Caki2 (cell line): ENCODE measurements at places on chromosomes 7 and 10.

- peak; percentile 23 for DNase-seq
Measured at GRCh38 chr7:148698007-148698396, 701 bp upstream of the CUL1 start.

DNA sequence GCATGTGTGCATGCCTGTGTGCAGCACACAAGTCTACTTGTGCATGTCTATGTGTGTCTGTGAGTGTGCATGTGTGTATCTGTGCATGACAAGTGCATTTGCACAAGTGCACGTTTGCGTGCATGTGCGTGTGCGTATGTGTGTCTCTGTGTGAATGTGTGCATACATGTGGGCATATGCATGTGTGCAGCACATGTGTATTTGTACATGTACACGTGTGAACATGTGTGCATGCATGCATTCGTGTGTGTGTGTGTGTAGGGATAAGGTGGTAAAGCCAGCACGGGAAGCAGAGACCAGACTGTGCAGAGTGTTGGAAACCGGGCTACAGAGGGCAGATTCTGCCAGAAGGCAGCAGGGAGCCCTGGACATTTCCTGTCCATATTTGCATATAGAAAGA, 35.9 kb upstream of the GNA12 start:
- no peak for DNase-seq

- DNase-seq, result no peak
Measured at GRCh38 chr7:27484451-27484850, 178.2 kb downstream of the HIBADH start.

GRCh38 chr10:132466520-132467463, 69.8 kb downstream of the PWWP2B start:
- no peak for DNase-seq

DNA sequence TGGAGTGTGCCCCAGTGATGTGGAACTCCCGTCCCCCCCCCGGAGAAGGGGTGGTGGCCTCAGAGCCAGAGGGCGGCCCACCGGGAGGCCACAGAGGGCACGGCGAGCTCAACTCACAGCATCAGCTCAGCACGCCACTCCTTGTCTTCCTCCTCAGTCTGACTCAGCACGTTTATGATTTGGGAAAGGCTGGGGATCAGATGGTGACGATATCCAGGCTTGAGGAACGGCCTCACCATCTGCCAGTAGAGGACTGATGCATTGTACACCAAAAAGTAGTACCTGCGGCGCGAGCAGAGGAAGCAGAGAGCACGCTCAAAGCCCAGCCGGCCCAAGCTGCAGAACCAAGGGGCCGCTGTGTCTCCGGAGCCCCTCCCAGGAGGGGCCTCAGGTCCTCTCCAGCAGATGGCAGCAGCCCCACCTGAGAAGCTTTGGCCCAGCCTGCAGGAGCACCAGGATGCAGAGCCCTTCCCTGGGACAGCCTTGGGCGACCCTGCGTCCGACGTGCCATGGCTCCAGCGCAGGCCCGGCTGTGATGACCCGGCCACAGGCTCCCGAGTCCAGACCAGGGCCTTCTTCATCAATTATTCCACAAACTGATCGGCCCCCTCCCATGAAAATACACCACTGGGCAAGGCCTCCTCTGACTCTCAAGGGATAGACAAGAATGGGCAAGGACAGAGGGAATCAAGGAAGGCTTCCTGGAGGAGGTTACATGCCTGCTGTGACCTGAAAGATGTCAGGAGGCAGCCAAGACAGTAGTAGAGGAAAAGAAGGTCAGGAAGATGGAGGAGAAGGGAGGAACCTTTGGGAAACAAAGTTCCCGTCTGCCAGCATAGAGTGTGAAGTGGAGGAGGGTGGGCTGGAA, 3.7 kb downstream of the CFAP46 start:
- DNase-seq, result peak; percentile 7

DNA sequence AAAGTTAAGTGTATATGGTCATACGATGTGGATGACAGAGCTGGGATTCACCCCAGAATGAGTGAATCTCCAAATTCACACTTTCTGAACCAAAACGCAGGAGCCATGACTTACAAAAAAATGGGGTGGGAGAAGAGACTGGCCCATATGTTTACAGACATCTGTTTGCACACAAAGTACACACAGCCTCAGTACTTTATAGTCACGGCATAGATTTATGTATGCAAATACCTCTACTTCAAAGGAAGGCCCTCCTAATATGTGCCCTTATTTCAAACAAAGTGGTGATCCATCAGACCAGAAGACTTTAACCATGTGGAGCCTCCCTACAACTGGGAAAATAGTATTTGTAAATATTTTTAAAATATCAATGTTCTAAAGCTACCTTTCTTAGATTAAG, 22.2 kb upstream of the JMJD1C start:
- DNase-seq, result no peak

DNA sequence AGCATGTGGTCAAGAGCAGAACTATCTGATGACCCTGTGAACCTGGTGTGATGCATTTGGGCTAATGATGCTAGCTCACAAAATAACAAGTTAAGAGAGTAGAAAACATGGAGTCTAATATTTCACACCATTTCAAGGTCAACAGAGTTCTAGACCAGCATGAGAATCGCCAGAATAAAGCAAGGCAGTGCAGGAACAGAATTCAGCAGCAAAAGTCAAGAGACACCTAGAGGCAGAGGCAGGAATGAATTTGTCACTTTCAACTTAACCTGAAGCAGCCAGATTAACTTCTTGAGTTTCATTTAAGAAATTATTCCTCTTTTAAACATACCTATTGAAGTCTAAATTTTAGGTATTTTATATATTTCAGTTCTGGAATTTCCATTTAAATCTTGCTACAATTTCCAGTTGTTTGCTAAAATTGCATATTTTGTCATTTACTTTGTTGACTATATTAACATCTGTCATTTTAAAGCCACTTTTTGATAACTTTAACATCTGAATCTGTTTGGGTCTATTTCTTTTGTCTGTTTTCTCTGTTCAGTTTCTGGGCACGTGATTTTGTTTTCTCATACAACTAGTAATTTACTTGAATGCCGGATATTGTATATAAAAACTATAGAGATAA, 44.2 kb upstream of the PRSS58 start:
- DNase-seq, result no peak

DNA sequence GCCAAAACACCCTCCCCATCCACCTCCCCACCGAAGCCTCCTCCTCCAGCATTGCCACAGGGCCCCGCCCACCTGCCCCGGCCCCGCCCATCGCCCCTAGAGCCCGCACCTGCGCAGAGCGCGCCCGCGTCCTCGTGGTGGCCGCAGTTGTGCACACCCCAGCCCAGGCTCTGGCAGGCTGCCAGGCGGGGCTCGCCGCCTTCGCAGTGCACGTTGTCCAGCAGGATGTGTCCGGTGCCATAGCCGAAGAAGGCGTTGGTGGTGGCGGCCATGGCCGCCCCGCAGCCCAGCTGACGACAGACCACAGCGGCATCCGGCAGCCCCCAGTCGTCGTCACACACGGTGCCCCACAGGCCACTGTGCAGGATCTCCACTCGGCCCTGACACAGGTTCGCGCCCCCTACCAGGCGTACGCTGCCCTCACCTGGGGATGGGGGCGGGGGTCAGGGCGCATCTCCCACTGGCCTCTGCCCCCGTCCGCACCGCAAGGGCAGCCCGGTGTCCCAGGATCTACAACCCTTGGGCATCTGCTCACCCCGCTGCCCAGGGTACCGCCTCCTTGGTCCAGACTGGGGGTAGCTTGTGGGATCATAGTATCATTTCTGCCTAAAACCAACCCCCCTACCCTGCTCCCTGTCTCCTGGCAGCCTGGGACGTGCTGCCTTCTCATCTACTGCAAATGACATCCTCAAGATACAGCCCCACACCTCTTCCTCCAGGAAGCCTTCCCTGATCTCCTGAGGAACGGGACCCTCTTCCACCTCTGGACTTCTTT, 11.9 kb downstream of the SSC4D start:
- DNase-seq, result peak; percentile 75
